ENCODE measurements at places on chromosomes 6 and 20.

- DNase-seq, result no peak
These were observed 153.5 kb upstream of the STMND1 start for GRCh38 chr6:16948396-16948795.

DNA sequence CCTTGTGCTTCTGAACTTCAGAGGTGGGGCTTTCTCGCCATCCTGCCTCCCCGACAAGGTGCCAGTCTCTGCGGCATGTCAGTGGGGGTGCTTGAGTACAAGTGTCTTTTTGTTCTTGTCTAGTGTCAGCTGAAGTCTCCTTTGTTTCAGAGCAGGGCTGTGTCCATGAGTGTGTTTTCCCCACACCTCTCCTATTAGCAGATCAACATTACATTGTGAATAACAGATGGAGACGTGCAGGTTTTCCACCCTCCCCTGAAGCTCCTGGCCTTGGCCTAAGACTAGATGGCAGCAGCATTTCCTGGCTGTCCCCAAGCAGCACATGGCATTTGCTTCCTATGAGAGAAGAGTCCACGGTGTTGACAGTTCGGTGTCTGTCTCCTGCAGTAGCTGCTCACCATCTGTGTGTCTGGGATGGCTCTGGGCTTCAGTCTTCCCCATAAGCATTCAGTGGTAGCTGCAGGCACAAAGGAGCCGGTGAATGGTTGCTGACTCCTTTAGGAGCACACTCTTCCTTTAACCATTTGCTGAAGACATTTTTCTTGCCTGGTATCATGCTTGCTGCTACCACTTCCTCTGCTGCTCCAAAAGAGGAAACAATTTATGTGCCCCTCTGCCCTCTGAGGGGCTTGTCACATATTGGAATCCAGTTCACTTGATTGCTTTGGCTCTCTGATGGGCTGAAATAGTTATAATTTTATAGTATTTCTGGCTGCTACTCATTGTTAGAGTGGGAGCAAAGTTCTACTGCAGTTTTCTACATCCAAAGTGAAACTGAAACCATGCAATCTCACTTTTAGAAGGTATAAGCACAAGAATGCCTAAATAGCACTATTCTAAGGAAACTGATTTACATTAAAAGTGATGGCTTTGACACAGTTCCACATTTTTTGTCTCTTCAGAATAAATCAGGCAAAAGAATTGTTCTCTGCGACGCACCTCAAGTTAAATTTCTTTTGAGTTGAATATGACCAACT, 913.0 kb downstream of the C6orf118 start:
- DNase-seq, result no peak

GRCh38 chr6:1834646-1835516, 225.2 kb downstream of the FOXC1 start:
- DNase-seq, result no peak

GRCh38 chr6:120077489-120077888, 727.9 kb upstream of the MAN1A1 start:
- DNase-seq, result no peak

GRCh38 chr6:124560873-124561567, 401.2 kb upstream of the RNF217 start:
- no peak for DNase-seq

GRCh38 chr20:15318682-15319081, 981.3 kb upstream of the FLRT3 start:
- DNase-seq, result no peak

GRCh38 chr20:51360451-51361201, 181.9 kb downstream of the NFATC2 start:
- no peak for DNase-seq

- DNase-seq, result no peak
These were observed 19.3 kb downstream of the MAFB start for GRCh38 chr20:40669692-40670091.

DNA sequence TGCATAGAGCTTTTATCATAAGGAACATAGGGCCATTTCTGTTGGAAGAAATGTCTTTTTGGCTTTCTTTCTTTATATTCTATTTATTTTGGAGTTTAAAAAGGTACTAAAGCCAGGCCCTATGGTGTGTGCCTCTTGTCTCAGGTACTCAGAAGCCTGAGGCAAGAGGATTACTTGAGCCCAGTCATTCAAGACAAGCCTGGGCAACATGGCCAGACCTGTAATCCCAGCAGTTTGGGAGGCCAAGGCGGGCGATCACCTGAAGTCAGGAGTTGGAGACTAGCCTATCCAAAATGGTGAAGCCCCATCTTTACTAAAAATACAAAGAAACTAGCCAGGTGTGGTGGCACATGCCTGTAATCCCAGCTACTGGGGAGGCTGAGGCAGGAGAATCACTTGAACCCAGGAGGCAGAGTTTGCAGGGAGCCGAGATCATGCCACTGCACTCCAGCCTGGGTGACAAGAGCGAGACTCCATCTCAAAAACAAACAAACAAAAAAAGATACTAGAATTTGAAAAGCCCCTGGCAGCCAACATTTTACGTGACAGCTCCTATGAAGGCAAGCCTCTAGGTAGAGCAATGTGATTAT, 80.0 kb downstream of the CBFA2T2 start:
- DNase-seq, result no peak

DNA sequence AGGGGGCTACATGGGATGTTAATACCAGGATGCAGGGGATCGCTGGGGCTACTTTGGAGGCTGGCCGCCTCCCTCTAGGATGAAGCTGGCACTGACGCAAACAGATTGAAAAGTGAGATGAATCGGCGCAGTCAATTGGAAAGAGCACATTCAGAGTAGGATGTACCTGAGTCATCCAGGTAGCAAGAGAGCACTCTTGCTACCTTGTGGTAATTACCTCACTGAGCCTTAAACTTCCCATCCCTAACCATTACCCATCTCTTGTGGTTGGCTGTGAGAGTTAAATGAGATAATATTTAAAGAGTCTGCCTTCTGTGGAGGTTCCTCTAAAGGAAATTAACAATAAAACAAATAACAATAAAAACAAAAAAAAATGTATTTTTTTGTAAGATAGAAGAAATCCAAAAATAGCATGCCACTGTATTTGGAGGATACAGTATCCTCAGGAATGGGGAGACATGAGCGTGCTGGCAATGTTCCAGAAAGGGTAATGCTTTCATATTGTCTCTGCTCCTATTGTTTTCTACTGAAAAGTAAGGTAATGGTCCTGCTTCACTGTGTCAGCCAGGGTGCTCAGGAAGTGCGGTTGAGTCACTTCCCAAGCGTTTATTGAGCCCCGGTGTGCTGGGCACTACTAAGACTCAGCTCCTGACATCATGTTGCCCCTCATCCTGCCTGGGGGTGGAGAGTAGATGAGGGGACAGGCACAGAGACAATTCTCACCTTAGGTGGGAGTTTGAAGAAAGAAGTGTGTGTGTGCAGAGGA, 301.1 kb downstream of the EYA4 start:
- DNase-seq, result no peak

DNA sequence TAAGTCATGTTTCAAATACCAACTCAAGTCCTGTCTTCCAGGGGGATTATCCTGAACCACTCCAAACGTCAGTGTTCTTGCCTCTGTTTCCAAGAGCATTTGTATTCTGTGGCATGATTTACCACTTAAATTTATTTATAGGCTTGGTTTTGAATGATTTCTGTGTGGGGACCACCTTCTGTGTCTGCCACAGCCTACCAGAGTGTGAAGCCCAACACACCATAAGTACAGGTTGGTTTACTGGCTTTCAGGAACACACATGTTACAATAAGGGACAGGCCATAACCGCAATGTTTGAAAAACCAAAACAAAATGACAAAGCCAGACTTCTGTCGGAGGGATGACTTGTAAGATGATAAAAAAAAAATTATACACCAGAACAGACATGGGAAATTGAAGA, 56.5 kb upstream of the MAP3K7 start:
- no peak for DNase-seq

GRCh38 chr20:64074963-64075362, 4.4 kb downstream of the RGS19 start:
- no peak for DNase-seq

DNA sequence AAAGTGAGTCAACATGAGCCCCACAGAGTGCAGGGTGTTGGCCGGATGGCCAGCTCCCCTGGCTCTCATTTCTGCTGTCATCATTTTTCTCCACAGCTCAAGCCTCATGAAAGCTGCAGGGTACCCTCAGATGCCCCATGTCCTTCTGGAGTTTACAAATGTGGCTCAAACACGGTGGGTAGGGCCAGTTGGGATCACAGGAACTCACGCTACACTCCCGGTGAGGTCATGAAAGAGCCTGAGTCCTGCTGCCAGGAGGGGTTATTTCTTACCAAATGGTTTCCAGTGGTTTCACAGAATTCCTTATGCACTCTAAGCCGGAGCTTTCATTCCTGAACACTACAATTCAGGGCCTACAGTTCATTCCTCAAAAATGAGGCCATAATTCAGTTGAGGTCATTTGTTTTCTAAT, 78.7 kb downstream of the TMEM170B start:
- DNase-seq, result no peak

GRCh38 chr6:52221302-52221701, 23.0 kb downstream of the IL17F start:
- no peak for DNase-seq

GRCh38 chr20:12610871-12611270, 397.9 kb upstream of the SPTLC3 start:
- DNase-seq, result no peak

DNA sequence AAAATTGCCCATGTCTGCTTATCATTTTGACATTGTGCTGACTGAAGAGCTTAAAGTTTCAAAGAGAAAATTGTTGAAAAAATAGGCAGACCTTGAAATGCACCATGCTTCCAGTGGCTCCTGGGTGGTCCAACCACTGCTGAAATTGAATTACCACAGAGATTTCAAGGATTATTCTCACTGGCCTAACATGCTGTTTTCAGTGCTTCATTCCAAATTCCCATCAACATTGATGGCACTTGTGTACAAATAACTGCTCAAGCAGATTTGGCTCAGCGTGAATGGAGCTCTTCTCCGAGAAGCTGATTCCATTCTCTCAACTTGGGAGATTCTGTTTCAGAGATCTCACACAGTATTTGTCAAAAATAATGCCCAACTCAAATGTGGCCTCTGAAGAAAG, 75.5 kb downstream of the LAMA4 start:
- DNase-seq, result no peak

- DNase-seq, result no peak
These were observed 47.0 kb upstream of the PCSK2 start for GRCh38 chr20:17179840-17180239.

Data from vagina (tissue), 2 donors.